ENCODE measurements at places on chromosomes 3 and 15.

- DNase-seq, result peak; percentile 41
Observed at GRCh38 chr3:112770032-112770626, 76.5 kb downstream of the CD200R1L start.

GRCh38 chr3:24678421-24678865 is 183.8 kb upstream of the THRB start:
- DNase-seq, result peak; percentile 93

DNA sequence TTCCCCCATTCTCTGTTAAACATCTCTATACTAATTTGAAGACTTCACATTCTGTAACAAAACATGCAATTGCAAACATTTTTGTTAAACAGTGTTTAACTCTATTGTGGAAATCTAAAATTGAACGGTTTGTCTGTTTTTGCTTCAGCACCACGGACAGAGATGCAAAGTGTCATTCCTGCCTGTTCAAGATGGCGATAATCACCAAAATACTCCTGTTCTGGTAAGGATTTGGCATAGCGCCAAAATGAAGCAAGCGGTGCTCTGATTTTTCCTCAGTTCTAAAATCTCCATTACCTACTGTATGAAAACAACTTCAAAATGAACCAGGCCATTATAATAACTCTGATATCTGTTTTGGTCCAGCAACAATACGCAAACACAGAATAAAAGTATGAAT is 129.7 kb upstream of the TUSC7 start:
- peak; percentile 9 for DNase-seq

DNA sequence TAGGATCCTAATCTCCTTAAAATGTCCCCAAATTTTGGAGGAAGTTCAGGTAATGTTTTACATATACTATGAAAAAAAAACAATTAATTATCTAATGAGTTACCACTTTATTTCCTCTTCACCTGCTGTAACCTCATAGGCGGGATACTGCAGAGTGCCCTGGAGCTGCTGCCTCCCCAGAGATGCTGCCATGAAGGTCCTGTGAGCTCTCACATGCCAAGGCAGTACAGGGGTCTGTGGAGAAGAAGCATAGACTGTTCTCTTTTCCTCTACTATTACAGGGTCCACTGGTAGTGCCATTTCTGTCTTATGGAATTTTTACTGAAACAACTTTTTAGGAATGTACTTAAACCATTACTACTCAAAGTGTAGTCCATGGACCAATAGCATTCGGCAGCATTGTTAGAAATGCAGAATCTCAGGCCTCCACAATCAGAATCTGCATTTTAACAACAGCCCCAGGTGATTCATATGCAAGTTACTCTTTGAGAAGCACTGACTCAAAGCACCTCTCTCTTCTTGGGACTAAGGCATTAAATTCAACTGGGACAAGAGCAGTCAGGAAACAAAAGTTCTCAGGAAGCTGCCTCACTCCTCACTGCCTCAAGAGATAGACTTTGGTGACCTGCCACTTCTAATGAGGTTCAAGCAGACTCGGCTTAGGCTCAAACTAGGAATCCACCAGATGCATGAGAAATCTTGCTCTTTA is 30.3 kb upstream of the CPOX start:
- no peak for DNase-seq

- DNase-seq, result no peak
Observed at GRCh38 chr3:156037356-156037755, 83.0 kb upstream of the KCNAB1 start.

DNA sequence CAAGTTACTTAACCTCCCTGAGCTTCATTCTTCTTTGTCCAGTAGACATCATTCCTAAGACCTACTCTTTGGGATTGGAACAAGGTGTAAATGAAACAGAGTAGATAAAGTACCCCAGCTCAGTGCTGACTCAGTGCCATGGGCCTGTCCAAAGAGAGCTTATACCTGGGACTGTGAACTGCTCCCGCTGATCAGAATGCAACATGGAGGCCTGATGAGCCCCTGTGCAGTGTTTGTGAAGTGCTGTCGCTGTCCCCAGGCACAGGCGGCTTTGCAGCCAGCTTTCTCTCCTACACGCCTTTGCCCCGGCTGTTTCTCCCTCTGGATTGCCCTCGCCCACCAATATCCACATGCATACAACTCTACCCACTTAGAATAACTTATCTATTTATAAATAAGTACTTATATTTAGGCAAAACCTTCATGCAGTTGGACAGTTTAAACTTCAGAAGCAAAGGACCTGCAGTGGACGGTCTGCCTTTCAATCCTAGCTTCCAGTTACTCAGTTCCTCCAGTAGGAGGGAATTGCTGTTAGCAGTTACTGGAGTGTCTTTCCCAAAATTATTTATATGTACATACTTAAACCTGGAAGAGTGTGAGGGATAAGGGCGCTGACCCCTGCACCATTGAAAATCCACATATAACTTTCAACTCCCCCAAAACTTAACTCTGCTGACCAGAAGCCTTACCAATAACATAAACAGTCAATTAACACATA is 80.0 kb downstream of the CORO2B start:
- DNase-seq, result no peak

- DNase-seq, result no peak
Observed at GRCh38 chr15:90016721-90017120, 15.6 kb downstream of the ZNF710 start.

- no peak for DNase-seq
Observed at GRCh38 chr3:52530918-52531826, 2.5 kb downstream of the NT5DC2 start.

DNA sequence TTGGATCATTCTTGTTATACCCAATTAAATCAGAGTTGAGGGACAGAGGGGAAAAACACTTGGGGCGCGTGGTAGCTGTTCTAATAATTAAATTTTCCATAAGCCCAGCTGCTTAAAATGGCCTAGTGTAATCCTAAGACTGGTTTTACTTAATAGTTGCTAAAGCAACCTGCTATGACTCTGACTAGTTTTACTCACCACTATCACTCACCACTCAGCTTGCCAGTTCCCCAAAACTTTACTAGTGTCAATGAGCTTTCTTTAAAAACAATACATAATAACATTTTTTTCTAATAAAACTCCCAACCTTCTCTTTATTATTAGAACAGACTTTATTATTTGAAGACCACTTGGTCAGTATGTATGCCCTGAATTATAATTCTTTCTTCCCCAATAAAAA is 49.6 kb downstream of the ECT2 start:
- DNase-seq, result no peak

DNA sequence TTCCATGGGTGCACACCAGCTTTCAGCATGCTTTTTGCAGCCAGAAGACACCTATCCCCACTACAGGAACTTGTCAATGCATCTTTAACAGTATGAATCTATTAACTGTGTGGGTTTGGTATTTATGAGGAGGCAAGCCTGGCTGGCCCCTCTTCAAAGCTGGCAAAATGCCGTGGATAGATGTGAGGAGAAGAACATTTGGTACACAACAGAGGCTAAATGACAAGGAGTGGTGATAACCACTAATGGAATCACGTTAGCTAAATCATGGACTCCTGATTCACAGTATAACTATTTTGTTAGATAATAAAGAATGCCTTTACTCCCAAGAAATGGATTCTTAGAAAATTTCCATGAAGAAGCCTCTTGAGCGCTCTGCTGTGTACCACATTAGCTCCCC is 187.2 kb downstream of the CLSTN2 start:
- DNase-seq, result no peak

GRCh38 chr15:56815247-56815646 is 81.9 kb upstream of the ZNF280D start:
- DNase-seq, result peak; percentile 76

DNA sequence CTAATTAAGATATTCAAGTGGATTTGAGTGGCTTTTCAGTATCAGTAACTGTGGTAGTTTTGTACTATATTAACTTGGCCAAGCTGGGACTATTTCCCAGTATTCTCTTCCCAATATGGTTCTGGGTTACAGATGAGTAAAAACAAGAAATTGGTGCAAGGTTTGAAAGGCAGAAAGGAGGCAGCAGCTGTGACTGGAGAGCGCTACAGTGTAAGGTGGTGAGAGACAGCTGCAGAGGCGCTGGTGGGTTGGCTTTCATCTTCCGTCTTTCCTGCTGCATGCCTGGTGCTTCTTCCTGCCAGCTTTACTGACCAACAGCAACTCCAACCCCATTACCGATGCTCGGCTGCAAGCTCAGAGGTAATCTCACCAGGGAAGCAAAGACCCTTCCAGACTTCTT is 9.8 kb downstream of the DPH3 start:
- no peak for DNase-seq
